T-helper 1 cell (primary cell): ENCODE measurements at places on chromosomes 4 and X.

- DNase-seq = no peak
These were observed 106.2 kb upstream of the SLC34A2 start for GRCh38 chr4:25549413-25549812.

DNA sequence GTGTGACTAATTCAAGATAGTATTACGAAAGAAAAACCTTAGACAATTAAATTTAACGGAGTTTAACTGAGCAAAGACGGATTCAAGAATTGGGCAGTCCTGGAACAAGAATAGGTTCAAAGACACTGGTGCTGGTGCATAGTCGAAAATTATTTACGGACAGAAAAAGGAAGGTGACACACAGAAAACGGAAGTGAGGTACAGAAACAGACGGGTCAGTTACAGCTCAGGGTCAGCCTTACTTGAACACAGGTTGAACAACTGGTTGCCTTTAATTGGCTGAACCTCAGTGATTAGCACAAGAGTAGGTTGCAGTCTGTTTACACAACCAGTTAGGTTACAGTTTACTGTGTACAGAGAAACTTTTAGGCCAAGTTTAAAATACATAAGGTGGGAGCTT, 31.5 kb downstream of the KLHL8 start:
- DNase-seq = no peak

GRCh38 chr4:44720371-44720770, 6.0 kb downstream of the GNPDA2 start:
- DNase-seq = no peak

GRCh38 chrX:81259020-81259713, 57.3 kb downstream of the SH3BGRL start:
- DNase-seq = no peak

GRCh38 chrX:9816084-9816700, 30.0 kb downstream of the SHROOM2 start:
- no peak for DNase-seq

DNA sequence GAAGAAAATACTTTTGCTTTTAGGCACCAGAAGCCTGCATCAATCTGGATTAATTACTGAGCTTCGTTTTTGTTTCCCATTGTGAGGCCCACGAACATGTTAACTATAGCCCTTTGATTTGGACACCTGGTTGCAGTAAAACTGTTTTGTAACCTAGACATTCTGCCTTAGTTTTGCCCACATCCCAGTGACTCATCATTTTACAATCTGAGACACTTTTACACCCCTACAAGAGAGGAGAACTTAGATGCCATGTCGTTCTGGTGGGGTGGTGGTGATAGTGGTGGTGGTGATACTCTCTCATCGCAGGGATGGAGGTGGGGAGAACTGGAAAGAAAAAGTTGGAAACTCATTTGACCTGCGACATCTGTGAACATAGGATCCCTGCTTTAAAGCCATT, 1257.2 kb downstream of the ADGRL3 start:
- DNase-seq = no peak

DNA sequence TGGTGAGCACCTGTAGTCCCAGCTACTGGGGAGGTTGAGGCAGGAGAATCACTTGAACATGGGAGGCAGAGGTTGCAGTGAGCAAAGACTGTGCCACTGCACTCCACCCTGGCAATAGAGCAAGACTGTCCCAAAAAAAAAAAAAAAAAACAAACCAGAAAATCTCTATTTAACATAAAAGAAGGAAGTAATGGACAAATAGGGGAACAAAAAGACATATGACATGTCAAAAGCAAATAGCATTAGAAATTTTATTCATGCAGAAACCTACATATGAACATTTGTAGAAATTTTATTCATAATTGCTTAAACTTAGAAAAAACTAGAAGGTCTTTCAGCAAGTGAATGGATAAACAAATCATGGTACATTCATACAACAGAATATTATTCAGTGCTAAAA, 97.1 kb upstream of the SH3RF1 start:
- DNase-seq = no peak

- no peak for DNase-seq
These were observed 675.2 kb upstream of the INTU start for GRCh38 chr4:126957556-126957955.

- no peak for DNase-seq
These were observed 42.5 kb downstream of the TMEM164 start for GRCh38 chrX:110045421-110045820.

DNA sequence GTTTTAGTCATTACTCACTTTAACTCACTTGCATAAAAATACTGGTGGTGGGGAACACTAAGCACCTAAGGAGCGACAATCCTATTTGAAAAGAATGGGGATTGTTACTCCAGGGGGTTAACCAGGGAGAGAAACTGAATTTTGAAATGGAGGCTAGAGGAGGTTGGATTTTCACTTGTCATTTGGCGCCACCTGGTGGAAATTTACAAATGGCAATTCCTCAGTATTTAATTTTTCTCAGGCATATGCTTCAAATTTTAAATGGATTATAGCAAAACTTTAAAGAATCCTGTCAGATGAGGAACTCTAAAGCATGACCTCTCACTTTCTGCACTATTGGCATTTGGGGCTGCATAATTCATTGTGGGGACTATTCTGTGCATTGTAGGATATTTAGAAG, 2.7 kb upstream of the GEMIN8 start:
- DNase-seq = peak; percentile 37
